ENCODE measurements at places on chromosomes 16 and 17. TPM values are rescaled to one million over a fixed set of nuclear protein-coding genes. Genes with fewer than 3 reads are reported as not detected.

Gene TP53TG3E
- not detected for total RNA-seq

Gene GUCY2D
- 1.6 TPM for total RNA-seq

DNA sequence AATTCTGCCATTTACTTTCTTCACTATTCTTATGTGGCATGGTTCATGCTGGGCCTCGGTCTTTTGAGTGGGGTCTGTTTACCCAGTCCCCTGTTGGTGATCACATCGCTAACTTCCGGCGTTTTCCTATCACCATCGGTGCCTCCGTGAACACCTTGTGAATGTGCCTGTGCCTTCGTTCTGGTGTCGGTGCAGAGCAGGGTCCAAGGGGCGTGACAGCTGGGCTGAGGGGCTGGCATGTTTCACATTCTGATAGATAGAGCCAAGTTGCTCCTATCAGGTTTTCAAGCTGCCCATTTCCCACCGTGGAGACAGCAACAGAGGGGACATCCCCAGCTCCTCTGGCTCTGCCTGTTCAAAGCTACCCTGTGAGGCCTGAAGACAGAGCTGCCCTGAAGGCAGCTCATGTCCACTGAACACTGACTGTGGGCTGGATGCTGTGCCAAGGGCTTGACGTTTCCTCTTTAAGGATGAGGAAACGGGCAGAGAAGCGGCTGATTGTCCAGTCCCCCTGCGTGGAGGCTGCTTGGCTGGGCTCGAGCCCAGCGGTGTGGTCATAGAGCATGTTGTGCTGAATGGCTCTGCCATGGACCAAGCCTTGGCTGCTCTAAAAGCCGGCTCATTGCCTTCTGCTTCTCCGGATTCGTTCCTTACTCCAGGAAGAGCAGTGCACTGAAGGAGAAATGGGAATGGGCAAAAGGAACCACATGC lies 17.0 kb downstream of the DHODH start:
- H3K4me3 ChIP-seq, result no peak overlapping the region
- H3K27me3 ChIP-seq, result no peaks in the 10 kb centered on the region
- H3K36me3 ChIP-seq, result peaks cover 29% of the 10 kb centered on the region

Gene C16orf92
- not detected for total RNA-seq

- no peaks in the 10 kb centered on the region for H3K4me1 ChIP-seq
- no peaks in the 10 kb centered on the region for H3K36me3 ChIP-seq
- no peak for DNase-seq
- H3K27me3 ChIP-seq, result no peaks in the 10 kb centered on the region
- no peak overlapping the region for H3K27ac ChIP-seq
- no peak overlapping the region for H3K4me3 ChIP-seq
Observed at GRCh38 chr17:21339011-21339410, 37.1 kb upstream of the KCNJ12 start.

GRCh38 chr16:2507052-2507659 lies 6.6 kb upstream of the ATP6V0C start:
- H3K4me1 ChIP-seq, result no peaks in the 10 kb centered on the region
- H3K27me3 ChIP-seq, result no peaks in the 10 kb centered on the region
- DNase-seq, result no peak
- H3K27ac ChIP-seq, result no peak overlapping the region
- peaks cover 3% of the 10 kb centered on the region for H3K36me3 ChIP-seq

GRCh38 chr16:84995663-84996062 lies 15.7 kb downstream of the ZDHHC7 start:
- H3K4me3 ChIP-seq, result no peak overlapping the region
- H3K4me1 ChIP-seq, result peaks cover 9% of the 10 kb centered on the region
- H3K36me3 ChIP-seq, result peaks cover 49% of the 10 kb centered on the region
- no peaks in the 10 kb centered on the region for H3K27me3 ChIP-seq
- DNase-seq, result no peak

- H3K36me3 ChIP-seq, result peaks cover 62% of the 10 kb centered on the region
- no peaks in the 10 kb centered on the region for H3K27me3 ChIP-seq
- no peak overlapping the region for H3K4me3 ChIP-seq
- H3K27ac ChIP-seq, result peak overlapping the region; percentile 40
- no peak for DNase-seq
Observed at GRCh38 chr17:18028114-18028951, 10.6 kb downstream of the ATPAF2 start.

GRCh38 chr16:72999541-73000019 lies 48.3 kb downstream of the ZFHX3 start:
- H3K27me3 ChIP-seq, result no peaks in the 10 kb centered on the region
- H3K27ac ChIP-seq, result peak overlapping the region; percentile 78
- H3K4me1 ChIP-seq, result peaks cover 3% of the 10 kb centered on the region

Gene MMP25
- total RNA-seq, result 5.8 TPM

- H3K36me3 ChIP-seq, result no peaks in the 10 kb centered on the region
- H3K27ac ChIP-seq, result no peak overlapping the region
- no peak overlapping the region for H3K4me3 ChIP-seq
- peaks cover 4% of the 10 kb centered on the region for H3K4me1 ChIP-seq
- H3K27me3 ChIP-seq, result no peaks in the 10 kb centered on the region
- DNase-seq, result no peak
Observed at GRCh38 chr17:67041941-67042899, 2.1 kb upstream of the CACNG1 start.

- no peaks in the 10 kb centered on the region for H3K27me3 ChIP-seq
- DNase-seq, result no peak
- H3K4me1 ChIP-seq, result peaks cover 22% of the 10 kb centered on the region
Observed at GRCh38 chr17:17935321-17936271, 36.6 kb downstream of the TOM1L2 start.

DNA sequence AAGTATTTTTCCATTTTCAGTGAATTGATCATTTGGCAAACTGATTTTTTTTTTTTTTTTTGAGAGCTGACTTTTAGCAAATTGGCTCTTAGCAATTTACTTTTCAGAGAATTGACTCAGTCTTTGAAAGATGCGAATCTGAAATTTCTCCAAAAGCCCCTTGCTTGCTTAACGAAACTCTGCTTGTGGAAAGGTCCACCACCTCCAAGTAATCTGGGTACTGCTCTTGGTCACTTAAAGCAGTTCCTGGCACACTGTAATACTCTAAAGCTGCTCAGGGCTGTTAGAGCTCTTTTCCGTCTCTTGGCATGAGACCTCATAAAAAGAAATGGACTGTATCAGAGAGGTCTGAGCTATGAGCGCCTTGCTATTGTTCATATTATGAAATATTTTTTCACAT lies 2.9 kb downstream of the GSDMB start:
- no peak overlapping the region for H3K4me3 ChIP-seq
- DNase-seq, result no peak

- no peak overlapping the region for H3K27ac ChIP-seq
- H3K27me3 ChIP-seq, result no peaks in the 10 kb centered on the region
- H3K4me1 ChIP-seq, result peaks cover 5% of the 10 kb centered on the region
- no peak overlapping the region for H3K4me3 ChIP-seq
- DNase-seq, result no peak
- no peaks in the 10 kb centered on the region for H3K36me3 ChIP-seq
Observed at GRCh38 chr16:80303691-80304090, 237.1 kb upstream of the DYNLRB2 start.

Gene GPR139
- not detected for total RNA-seq

All from endodermal cell (in vitro differentiated cells).